ENCODE measurements at places on chromosomes 1 and 21. TPM values are rescaled to one million over a fixed set of nuclear protein-coding genes. Genes with fewer than 3 reads are reported as not detected.

The LMX1A gene
- total RNA-seq = not detected

The CRP gene
- not detected for total RNA-seq

The HSPG2 gene
- total RNA-seq = 96.8 TPM

- DNase-seq = no peak
Observed at GRCh38 chr1:119327094-119327449, 41.5 kb upstream of the HAO2 start.

DNA sequence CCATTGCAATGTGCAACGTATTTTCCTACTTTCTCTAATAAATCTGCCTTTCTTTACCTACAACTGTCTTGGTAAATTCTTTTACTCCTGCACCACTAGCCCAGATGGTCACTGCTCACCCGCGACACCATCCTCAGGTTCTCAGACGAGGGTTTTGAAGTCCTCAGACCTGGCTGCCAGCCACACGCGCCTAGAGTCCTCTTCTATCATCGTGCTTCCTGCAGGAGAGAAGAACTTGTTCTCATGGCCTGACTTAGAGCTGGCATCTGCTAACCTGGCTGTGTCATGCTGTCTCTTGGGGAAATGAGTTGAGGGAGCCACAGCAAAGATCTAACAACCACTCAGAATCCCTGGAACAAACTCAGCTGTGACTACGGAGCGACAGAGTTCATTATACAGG lies 30.3 kb upstream of the PGBD5 start:
- no peak for DNase-seq

DNA sequence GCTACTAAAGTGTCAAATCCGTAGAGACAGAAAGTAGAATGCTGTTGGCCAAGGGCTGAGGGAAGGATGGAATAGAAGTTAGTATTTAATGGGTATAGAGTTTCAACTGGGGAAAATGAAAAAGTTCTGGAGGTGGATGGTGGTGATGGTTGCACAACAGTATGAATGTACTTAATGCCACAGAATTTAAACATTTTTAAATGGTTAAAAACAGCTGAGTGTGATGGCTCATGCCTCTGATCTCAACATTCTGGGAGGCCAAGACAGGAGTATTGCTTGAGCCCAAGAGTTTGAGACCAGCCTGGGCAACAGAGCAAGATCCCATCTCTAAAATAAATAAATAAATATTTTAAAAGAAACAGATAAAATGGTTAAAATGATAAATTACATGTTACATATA lies 44.5 kb downstream of the PIK3R3 start:
- no peak for DNase-seq

GRCh38 chr1:151710187-151710840 lies 6.3 kb downstream of the CELF3 start:
- no peak for DNase-seq

GRCh38 chr21:18716578-18717138 lies 313.1 kb upstream of the TMPRSS15 start:
- DNase-seq = no peak

DNA sequence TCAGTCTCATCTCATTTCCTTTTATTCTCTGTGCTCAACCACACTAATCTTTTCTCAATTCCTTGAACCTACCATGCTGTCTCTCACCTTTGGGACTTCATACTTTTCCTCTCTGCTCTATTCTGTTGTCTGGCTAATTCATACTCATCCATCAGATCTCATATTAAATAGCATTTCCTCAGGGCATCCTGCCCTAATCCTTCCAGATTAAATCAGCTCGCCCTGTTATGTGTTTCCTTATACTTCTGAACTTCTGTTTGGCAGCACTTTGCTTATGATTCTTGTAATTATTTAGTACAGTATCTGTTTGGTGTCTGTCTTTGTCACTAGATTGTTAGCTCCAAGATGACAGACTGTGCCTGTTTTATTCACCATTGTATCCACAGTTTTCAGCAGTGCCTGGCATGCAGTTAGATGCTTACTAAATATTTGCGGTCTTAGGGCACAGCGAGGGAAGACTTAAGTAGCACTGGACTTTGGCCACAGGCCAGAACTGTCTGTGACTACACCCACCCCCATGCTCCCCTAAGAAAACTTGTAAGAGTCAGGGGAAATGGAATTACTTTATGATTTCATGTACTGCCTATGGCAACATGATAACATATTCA lies 9.9 kb upstream of the CAP1 start:
- DNase-seq = no peak

- no peak for DNase-seq
Observed at GRCh38 chr1:212478467-212479025, 45.8 kb downstream of the NENF start.

GRCh38 chr1:2212532-2213491 lies 15.3 kb upstream of the SKI start:
- DNase-seq = peak; percentile 96
